ENCODE measurements at places on chromosomes 16 and 17.

DNA sequence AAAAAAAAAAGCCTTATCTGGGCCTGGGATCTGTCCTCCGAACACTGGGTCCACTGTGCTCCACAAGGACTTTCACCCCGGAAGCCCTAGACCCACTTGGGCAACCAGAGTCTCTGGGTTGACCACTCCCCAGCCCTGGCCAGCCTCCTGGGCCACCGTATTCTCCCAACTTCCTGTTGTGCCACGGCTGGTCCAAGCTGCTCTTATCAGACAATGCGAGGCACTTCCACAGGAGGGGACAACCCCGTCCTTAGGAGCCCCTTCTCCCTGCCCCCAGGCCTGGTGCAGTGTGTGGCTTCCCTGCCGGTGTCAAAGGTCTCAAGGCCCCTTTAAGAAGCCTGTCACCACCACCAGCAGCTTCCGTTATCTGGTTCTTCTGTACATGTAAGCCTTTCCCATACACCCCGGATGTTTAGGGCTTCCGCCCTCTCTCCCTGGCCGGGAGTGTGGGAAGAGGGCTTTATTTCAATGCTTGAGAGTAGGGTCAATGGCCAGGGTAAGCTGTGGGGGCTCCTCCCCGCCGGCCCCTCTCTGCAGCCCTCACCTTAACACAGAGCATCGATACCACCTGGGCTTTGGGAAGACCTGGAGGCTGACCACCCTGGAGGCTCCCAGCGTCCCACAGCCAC lies 313.0 kb downstream of the SEC14L1 start:
- no peak for DNase-seq

- no peak for DNase-seq
These were observed 23.6 kb downstream of the CENPV start for GRCh38 chr17:16329519-16330271.

DNA sequence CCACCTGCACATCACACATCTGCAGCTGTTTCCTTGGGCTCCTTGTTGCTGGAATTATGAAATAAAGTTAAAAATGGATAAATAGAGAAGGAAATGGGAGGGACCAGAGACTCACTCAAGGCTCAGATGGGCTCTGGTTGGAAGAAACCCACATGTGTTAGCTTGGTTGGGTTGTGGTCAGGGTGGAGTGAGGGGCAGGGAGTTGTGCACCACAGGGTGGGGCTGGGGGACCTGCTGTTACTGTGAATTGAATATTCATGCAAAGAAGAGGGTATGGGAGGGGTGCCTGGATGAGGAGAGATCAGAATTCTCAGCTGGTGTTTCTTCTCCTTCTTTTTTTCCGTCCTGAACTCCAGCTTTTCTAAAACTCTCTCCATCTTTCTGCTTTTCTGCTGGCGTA lies 320.7 kb downstream of the MAP2K4 start:
- DNase-seq = no peak

DNA sequence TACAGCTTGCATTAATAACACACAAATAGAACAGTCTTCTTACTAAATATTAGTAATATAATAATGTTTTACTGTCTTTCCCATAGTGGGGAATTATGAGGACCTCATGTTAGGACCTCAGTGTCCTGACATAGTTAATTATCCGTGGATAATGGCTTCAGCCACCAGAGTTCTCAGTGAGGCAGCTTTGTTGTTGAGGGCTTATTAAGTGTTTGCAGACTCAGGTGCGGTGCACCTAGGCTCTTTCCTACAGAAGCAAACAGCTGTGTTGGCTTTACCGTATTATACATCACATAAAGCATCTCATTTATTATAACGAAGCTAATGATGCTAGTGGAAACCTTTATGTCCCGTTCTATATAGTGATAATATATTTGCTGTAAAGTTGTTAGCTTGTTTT lies 246.7 kb downstream of the FTO start:
- peak; percentile 28 for DNase-seq

DNA sequence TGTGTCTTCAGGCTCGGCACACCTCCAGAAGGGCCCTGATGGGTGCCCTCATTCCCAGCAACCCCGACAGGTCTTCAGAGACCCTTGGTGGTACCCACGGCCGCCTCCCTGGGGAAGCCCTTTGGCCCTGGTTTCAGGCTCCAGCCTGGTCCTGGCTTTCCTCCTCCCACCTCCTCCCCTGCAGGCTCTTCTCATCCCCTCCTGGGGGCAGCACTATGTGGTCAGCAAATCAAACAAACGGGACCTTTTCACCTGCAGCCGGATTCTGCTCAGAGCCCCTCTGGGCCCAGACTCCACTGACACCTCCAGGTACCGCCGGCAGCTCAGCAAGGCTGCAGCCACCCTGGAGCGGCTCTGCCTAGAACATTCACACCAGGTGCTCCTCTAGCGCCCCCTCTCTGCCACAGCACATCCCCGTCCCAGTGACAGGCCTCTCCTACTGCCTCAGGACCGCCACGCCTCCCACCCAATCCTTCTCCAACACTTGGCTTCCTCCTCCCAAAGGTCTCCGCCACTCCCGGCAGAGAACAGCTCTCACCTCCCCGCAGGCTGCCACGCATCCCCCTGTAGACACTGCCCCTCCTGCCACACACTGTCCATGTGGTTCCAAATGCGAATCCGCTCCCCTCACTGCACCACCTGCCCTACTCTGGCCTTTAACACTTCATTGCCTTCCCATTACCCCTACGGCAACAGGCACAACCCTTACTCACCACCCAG lies 12.0 kb downstream of the CORO7 start:
- no peak for DNase-seq

GRCh38 chr16:47392081-47392480 lies 68.8 kb downstream of the ITFG1 start:
- no peak for DNase-seq

DNA sequence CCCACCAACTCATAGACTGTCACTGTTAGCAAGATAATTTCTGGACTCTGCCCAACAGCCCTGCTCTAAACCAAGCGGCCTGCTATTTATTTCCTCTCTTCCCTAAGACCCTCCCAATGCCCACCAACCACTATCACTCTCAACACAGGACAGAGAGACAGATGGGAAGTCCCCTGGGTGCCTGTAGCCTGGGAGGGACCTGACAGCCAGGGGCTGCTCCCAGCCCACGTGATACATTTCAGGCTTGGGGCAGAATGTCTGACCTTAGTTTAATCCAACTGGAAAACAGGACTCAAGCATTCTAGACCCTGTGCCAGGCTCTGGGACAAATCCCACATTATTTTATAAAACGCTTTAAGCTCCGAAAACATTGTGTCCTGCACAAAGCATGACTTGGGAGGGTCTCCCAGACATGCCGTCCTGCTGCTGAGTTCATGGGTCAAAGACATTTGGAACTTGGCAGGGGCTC lies 23.6 kb downstream of the XYLT1 start:
- no peak for DNase-seq

GRCh38 chr16:12661656-12662172 lies 142.0 kb downstream of the CPPED1 start:
- no peak for DNase-seq

DNA sequence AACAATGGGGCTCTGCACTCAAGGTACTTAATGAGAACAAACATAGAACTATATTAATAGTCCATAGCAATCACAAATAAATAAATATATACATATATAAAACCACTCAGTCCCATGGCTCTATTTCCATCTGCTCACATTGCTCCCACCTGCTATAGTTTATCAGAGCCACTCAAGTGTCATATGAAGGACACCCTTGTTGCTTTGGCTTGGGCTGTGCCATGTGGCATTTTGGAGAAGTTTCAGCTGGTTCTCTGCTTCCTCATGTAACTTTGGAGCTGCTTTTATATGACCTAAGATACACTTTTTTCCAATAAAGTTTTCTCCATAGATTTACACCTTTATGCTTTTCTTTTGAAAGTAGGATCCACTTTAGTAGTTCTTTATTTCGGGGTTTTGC lies 126.4 kb downstream of the KCNJ2 start:
- no peak for DNase-seq

DNA sequence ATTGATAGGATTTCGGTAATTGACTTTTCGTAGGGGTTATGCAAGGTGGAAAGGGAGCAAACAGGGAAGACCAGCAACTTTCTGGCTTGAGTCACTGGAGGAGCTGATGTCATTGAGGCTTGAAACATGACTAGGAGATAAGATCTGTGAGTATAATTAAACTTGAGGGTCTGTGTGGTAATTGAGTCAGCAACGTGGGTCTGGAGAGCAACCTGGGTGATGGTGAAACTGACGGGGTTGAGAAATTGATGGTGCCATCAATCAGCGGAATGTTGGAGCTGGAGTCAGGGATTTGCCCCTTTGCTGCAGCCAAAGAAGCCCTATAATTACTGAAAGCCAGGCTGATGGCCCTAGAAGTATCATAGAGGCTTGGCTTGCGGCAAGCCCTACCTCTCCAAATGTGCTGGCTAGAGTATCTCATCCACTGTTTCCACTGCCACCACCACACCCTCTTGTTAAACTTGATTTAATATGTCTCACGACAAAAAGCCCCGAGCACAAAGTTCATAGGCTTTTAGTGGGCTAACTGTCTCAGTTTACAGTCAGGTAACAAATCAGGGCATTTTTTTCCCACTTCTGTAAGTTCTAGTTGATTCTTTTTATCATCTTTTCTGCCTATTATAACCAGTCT lies 186.9 kb upstream of the ELAC2 start:
- no peak for DNase-seq

GRCh38 chr17:9825641-9826150 lies at the start of gene GLP2R:
GLP2R (plus strand) TSS chr17:9825924; CDS start chr17:9826064, 140 bp downstream.
- no peak for DNase-seq

DNA sequence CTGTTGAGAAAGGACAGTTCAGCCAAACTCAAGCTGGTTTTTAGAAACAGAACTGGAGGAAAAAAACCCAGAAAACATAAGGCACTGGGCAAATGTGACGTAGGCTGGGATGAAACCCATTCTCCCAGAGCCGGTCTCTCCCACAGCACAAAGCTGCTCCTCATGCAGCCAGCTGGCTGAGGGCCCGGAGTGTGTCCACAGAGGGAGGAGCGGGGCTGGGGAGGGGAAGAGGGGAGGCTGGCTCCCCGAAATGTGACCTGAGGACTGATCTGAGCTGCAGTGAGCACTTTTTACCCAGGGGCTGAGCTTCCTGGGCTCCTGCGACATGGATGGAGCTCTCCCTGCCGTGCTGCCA lies 20.8 kb downstream of the FOXF1 start:
- no peak for DNase-seq

GRCh38 chr17:42704837-42705494 lies 22.6 kb downstream of the CNTNAP1 start:
- DNase-seq = no peak

DNA sequence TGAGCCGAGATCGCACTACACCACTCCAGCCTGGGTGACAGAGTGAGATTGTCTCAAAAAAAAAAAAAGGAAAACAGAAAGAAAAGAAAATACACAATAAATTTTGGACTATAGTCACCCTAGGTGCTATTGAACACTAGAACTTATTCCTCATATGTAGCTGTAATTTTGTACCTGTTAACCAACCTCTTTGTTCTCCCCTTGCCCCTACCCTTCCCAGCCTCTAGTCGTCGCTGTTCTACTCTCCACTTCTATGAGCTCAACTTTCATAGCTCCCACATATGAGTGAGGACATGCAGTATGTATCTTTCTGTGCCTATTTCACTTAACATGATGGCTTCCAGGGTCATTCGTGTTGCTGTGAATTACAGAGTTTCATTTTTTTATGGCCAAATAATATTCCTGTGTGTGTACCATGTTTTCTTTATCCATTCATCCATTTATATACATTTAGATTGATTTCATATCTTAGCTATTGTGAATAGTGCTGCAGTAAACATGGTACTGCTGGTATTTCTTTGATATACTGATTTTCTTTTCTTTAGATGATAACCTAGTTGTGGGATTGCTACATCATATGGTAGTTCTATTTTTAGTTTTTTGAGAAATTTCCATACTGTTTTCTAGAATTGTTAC lies 28.3 kb downstream of the VPS35L start:
- DNase-seq = peak; percentile 10

DNA sequence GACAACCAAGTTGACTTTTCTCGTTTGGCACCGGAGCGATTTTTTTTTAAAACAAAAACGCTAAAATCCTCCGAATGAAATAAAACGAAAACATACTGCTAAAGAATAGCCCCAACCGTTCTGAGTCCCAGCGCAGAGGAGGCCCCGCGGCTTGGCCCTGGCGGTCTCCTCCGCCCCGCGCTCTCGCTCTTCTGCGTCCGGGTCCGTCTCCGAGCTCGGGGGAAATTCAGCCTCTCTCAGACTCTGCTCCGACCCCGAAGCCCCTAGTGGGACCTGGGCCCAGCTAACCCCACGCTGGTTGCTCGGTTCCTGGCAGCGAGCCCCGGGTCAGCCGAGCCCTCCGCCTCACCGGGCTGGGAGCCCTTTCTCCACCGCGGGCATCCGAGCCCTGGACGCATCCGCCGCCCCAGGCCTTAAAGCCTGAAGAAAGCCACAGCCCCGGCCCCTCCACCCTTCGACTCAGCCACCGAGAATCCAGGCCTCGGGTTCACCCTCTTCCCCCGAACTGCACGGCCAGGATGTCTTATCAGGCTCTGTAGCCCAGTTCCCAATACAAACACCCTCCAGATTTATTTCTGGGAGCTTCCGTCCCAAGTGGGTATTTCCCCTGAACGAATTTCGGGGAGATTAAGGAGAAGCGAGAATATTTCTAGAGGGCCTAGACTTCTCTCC lies 1.2 kb downstream of the TBX2 start:
- DNase-seq = no peak

DNA sequence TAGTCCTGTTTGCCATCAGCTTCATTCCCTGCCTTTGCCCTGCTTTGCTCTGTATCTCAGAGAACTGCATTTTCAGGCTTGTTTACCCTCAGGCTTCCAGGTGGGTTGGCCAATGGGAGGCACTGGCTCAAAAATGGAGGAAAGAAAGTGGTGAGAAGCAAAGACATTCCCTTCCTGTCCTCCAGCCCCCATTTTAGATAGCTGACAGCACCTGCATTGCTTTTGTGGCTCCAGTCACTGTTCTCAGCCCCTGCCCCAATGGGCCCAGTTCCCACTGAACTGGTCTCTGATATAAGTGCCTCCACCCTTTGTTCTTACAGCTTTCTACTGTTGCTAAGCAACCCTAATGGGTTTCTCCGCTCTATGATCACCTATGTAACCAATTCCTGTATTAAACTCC lies 19.4 kb upstream of the SDK2 start:
- no peak for DNase-seq
